Central memory CD4-positive, alpha-beta T cell (primary cell): ENCODE measurements at places on chromosomes 2 and 18.

DNA sequence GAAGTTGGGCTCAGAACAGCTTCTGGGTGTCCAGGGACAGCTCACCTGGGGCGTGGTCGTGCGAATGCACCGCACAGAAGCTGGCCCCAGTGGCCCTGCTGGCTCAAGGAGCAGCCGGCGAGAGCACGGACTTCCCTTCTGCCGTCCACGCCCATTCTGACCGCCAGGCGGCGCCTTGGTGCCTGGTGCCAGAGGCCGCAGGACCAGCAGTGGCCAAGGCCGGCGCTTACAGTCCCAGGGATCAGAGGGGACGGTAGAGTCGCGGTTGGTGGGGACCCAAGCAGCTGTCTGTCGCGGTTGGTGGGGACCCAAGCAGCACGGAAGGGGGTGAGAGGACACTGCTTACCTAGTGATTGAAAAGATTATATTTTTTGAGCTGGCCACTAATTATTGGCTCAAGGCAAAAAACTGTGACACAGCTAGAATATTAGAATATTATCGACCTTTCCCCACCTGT is 25.7 kb downstream of the NPPC start:
- no peak for DNase-seq

GRCh38 chr2:122028371-122029100 is 273.1 kb downstream of the TSN start:
- no peak for DNase-seq

DNA sequence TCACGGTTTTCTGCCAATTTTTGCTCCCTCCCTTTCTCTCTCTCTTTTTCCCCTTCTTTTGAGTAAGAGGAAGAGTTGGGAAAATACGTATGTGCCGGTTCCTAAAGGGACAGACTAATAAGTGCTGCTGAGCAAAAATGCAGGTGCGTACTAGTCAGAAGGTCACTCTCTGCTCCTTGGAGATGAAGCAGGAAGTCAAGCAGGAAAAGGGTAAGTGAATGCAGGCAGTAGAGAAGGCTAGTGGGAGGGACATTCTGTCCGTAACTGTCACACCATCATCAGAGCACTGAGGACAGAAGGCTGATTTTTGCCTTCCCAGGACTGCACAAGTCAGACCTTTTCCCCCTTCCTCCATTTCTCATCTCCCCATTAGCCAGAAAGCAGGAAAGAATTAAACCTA is 105.7 kb downstream of the CDH2 start:
- DNase-seq, result no peak

GRCh38 chr2:9775999-9776712 is 67.1 kb upstream of the TAF1B start:
- DNase-seq, result no peak

DNA sequence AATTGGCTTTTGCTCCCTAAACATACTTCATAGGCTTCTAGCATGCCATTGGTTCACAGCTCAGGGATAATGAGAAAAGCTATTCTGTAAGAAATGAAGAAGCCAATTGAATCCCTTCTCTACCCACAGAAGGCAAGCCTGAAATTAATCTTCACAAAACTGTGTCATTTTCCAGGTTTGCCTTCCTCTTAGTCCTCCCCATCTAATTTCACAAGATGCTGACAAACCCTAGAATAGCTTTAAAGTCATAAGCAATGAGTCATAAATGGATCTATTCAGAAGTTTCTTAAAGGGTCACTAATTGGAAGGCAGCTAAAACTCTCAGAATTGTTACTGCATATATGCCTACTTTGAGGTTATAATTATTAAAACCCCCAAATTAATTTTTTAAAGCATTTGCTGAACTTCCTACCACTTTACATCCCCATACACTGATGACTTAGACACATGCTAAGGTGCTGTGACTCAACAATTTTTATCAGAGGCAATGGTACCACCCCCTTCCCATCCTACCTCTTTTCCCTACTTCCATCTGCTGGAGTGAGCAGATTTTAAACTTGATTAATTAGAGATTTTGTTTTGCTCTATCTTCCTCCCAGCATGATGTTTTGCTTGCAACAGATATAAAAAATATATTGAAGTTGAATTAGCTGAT is 51.3 kb upstream of the NABP1 start:
- no peak for DNase-seq

DNA sequence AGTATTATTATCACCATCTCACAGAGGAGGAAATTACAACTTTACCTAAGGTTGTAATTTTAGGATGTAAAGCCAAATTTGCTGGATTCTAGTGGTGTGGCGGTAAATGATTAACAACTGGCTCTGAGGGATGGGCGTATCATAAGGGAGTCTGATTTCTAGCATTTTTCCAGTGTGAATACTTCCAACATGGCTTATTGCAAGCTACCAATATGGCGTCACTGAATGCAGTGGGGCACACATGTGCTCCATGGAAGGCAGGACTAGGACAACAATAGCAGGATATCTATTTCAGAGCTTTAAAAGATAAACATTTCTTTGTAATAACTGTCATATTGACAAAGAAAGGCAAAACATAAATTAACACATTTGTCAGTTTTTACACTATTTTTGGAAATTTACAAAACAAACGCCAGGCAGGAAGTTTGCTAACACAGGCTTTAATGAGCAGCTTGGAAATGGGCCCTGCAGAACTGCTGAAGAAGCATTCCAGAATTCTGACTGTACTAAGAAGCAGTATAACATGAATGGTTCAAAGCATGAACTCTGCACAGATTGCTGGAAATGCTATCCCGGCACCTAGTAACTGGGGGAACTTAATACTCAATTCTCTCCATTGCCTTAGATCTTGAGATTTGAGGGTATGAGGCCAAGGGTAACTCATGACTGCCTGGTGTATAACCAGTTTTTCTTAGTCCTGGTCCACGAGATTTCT is 439.3 kb upstream of the MAP2 start:
- no peak for DNase-seq

GRCh38 chr2:56132138-56132537 is 51.7 kb upstream of the CCDC85A start:
- no peak for DNase-seq

GRCh38 chr2:120760446-120761135 is 24.9 kb downstream of the GLI2 start:
- DNase-seq, result no peak

GRCh38 chr2:234951664-234952269 is at the start of gene SH3BP4:
TSS of gene SH3BP4 (plus strand) at chr2:234952017. CDS start at chr2:235035003, 82,986 bp downstream.
- DNase-seq, result no peak

- DNase-seq, result no peak
Observed at GRCh38 chr18:55878224-55878623, 290.2 kb upstream of the TCF4 start.

DNA sequence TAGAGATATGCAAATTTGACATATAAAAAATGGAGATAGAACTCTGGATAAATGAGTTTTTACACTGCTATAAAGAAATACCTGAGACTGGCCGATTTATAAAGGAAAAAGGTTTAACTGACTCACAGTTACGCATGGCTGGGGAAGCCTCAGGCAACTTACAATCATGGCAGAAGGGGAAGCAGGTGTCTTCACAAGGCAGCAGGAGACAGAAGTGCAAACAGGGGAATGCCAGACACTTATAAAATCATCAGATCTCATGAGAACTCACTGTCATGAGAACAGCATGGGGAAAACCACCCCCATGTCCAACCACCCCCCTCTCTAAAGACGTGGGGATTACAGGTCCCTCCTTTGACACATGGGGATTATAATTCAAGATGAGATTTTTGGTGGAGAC is 1540.2 kb upstream of the SLC39A10 start:
- DNase-seq, result no peak

DNA sequence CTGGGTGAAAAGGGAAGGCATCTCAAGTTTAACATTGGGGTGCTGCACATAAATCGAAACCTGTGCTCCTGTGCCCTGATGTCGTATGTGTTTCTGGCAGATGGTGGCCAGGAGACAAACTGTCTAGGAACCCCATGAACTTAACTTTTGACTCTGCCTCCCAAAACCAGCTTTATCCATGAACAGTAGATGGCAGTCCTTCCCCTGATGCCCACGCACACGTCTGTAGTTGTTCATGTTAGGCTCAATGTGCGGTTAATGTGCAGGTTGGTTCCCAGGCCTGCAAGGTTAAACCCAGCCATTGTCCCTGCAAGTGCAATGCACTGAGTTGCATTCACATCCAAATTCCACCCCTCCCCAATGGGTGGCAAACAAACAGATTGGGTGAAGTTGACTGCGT is 44.1 kb upstream of the SIX3 start:
- no peak for DNase-seq

DNA sequence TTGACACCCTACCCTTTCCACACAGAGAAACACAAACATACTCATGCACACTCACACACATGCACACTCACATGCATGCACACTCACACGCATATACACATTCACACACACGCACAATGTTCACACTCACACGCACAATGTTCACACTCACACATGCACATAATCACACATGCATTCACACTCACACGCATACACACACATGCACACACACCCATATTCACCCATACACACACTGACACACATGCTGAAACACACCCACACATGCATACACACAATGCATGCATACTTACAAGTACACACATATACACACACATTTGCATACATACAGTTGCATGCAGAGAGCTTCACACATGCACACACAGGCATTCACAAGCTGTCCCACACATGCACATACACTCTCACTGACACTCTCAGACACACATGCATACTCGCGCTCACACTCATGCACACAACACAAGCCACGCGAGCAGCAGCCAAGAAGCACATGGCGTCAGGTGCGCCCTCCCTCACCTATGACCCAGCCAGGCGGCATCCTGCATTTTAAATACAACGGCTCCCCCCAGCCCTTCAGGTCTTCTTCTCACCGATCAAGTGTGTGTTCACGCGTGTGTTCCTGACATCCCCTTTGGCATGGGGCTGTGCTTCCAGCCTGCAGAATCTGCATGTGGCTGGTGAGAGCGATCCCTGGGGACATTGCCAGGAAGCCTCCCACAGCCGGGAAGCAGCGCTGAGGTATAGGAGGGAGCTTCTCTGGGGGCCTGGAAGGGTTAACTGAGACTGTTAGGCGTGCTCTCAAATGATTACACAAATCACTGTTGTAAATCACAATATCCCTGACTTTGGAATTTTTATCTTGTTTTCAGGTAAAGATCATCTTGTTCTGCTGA is 195.1 kb downstream of the RTP5 start:
- DNase-seq, result no peak

GRCh38 chr2:200320344-200320743 is 13.9 kb downstream of the SPATS2L start:
- no peak for DNase-seq

DNA sequence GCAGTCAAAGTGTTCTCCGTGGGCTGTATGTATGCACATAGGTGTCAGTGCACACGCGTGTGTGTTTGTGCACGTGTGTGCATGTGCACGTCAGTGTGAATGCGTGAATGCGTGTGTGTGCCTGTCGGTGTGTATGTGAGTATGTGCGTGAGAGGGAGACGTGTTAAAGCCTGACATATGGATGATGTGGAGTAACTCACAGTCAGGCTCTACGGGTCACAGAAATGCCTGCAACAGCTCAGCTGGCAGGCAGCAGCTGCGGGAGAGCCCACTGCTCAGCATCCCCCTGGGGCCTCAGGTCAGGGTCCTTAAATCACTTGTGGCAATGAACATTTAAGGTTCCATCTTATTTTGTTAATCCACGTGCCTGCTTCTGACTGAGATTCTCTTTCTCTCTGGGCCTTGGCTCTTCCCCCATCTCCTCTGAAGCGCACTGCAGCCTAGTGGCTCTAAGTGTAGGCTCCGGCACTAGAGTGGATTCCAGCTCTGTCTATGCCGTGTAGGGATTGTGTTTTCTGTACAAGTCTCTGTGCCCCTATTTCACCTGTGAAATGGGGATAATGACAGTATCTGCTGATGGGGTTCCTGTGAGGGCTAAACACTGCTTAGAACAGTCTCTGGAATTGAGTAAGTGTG is 63.0 kb downstream of the DYSF start:
- DNase-seq, result no peak

- no peak for DNase-seq
Observed at GRCh38 chr2:161988589-161988988, 85.4 kb downstream of the DPP4 start.

GRCh38 chr18:57210716-57211411 is 64.0 kb downstream of the BOD1L2 start:
- no peak for DNase-seq

DNA sequence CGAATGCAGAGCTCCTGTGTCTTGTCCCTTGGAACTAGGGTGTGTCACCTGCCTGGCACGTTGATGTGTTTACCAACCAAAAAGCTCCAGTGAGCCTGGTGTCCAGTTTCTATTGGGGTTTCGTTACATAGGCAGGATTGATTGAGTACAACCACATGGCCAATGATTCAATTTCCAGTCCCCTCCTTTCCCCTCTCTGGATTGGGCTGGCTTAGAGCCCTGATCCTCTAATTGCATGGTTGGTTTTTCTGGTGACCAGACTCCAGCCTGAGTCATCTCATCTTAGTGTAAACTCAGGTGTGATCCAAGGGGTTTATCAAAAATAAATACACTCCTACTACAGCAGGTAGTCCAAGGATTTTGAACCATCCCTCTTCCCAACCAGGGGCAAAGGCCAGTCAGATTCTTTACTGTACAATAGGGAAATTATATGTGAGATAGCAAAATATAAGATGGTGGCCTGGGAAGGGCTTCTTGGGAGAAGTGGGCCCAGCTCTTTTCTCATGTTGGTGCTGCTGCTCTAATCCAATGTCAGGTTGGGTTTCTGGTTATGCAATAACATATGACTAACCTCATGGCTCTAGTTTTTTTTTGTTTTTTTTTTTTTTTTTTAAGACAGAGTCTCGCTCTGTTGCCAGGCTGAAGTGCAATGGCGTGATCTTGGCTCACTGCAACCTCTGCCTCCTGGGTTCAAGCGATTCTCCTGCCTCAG is 64.7 kb upstream of the MGAT5 start:
- DNase-seq, result no peak

DNA sequence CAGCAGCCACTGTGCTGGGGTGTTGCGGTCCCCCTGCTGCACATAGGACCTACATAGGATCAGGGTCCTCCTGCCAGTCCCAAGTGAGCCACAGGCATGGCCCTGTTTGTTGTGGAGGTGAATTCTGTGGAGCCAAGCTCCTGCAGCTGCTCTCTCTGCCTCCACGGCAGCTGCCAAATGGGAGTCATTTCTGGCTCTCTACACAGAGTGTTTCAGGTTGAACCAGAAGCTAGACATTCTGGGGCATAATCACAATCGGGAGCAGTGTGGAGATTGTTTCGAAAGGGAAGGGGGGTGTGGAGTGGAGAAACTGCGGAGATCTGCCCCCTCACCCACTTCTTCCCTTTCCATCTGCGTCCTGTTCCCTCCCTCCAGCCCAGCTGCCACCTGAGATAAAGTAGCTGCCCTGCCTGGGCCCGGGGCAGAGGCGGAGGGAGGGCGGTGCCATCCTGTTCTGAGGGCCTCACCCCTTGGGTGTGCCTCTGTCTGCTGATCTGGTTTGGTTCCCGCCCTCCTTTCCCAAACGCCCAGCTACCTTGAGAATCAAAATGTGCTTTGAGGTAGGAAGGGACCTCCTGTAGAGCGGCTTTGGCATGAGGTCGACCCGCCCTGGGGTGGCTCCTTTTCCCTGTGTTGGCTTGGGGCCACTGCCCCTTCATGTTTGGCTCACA is 139.4 kb downstream of the WDSUB1 start:
- DNase-seq, result no peak
